Liver (tissue), 10 donors: ENCODE measurements at places on chromosomes 7 and 10.

GRCh38 chr7:69839782-69840181 lies 241.5 kb downstream of the AUTS2 start:
- H3K27ac ChIP-seq = no peak overlapping the region
- no peaks in the 10 kb centered on the region for H3K36me3 ChIP-seq
- no peaks in the 10 kb centered on the region for H3K27me3 ChIP-seq
- no peak overlapping the region for H3K4me3 ChIP-seq
- H3K4me1 ChIP-seq = no peaks in the 10 kb centered on the region

- no peak overlapping the region for H3K27ac ChIP-seq
- no peaks in the 10 kb centered on the region for H3K36me3 ChIP-seq
Observed at GRCh38 chr7:38171623-38172391, 6.2 kb upstream of the STARD3NL start.

GRCh38 chr7:47796347-47796746 lies 151.9 kb downstream of the PKD1L1 start:
- no peak overlapping the region for H3K4me3 ChIP-seq
- no peaks in the 10 kb centered on the region for H3K4me1 ChIP-seq
- no peaks in the 10 kb centered on the region for H3K27me3 ChIP-seq
- H3K36me3 ChIP-seq = no peaks in the 10 kb centered on the region
- no peak overlapping the region for H3K27ac ChIP-seq
- DNase-seq = no peak

DNA sequence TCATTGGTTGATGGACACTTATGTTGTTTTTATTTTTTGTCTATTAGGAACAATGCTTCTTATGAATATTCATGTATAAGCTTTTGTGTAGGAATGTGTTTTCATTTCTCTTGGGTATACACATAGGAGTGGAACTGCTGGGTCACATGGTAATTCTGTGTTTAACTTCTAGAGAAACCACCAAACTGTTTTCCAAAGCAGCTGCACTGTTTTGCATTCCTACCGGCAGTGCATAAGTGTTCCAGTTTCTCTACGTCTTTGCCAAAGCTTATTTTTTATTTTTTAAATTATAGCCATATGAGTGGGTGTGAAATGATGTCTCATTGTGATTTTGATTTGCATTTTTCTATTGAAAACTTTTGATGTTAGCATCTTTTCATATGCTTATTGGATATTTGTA lies 51.3 kb downstream of the ADK start:
- no peaks in the 10 kb centered on the region for H3K4me1 ChIP-seq
- H3K27me3 ChIP-seq = no peaks in the 10 kb centered on the region
- DNase-seq = no peak
- no peak overlapping the region for H3K27ac ChIP-seq
- H3K36me3 ChIP-seq = peaks cover 4% of the 10 kb centered on the region
- H3K4me3 ChIP-seq = no peak overlapping the region

- peak within 1 kb of the TSS; percentile 92 for H3K27ac ChIP-seq
- H3K36me3 ChIP-seq = no peaks in the 10 kb centered on the region
- peaks cover 34% of the 10 kb centered on the region for H3K4me1 ChIP-seq
- no peaks in the 10 kb centered on the region for H3K27me3 ChIP-seq
- peak; percentile 99 for DNase-seq
Observed at GRCh38 chr10:79445161-79445976, at the start of gene ZCCHC24. Gene ZCCHC24 (minus strand): TSS chr10:79445624. CDS start chr10:79445440, 184 bp downstream.

DNA sequence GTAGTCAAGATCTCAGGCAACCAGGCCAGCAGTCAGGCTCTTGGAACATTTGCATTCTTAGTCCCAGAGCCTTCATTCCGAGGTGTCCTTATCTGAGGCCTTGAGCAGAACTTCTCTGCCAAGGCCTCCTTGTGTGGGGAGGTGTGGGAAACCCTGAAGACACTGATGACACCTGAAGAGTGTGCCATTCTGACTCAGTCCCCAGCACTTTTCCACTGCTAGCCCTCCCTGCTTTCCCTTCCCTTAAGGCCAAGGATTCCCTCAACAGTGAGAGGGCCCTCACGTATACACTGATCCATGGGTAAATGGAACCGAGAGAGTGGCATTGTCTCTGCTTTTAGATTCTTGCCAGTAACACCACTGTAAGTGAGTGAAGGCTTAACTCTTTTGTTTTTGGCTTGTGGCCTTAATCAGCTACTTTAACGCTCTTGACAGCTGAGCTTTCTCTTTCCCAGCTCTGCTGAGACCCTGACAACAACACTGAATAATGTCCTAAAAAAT lies 30.3 kb downstream of the TRDMT1 start:
- H3K27ac ChIP-seq = no peak overlapping the region
- DNase-seq = no peak
- no peaks in the 10 kb centered on the region for H3K36me3 ChIP-seq

- no peaks in the 10 kb centered on the region for H3K27me3 ChIP-seq
- peak overlapping the region; percentile 94 for H3K27ac ChIP-seq
Observed at GRCh38 chr10:97683556-97684367, 3.3 kb downstream of the AVPI1 start.

GRCh38 chr10:122492999-122493481 lies 31.7 kb downstream of the HTRA1 start:
- peaks cover 4% of the 10 kb centered on the region for H3K36me3 ChIP-seq
- H3K4me3 ChIP-seq = no peak overlapping the region
- DNase-seq = no peak
- H3K27me3 ChIP-seq = no peaks in the 10 kb centered on the region

- H3K4me1 ChIP-seq = peaks cover 48% of the 10 kb centered on the region
- H3K4me3 ChIP-seq = no peak overlapping the region
- H3K27ac ChIP-seq = peak overlapping the region; percentile 81
- DNase-seq = no peak
Observed at GRCh38 chr7:151088856-151089699, 2.8 kb downstream of the AGAP3 start.

DNA sequence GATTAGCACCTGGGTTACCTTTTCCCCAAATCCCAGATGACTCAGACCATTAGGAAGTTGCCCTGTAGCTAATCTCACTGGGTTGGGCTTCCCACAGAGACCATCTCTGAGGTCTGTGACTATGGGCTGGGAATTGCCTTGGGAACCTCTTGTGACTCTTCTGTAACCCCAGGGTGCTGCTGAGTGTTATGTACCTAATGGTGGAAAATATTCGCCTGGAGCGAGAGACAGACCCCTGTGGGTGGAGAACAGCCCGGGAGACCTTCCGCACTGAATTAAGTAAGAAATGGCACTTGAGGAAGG lies 20.0 kb downstream of the STRIP2 start:
- H3K27ac ChIP-seq = no peak overlapping the region
- H3K36me3 ChIP-seq = no peaks in the 10 kb centered on the region
- no peak for DNase-seq
- H3K27me3 ChIP-seq = no peaks in the 10 kb centered on the region
- H3K4me3 ChIP-seq = no peak overlapping the region

- H3K4me3 ChIP-seq = no peak overlapping the region
- no peak for DNase-seq
- H3K27me3 ChIP-seq = no peaks in the 10 kb centered on the region
Observed at GRCh38 chr7:97873606-97874005, 1.4 kb upstream of the ASNS start.

GRCh38 chr7:42226354-42226941 lies 10.6 kb downstream of the GLI3 start:
- H3K4me1 ChIP-seq = peaks cover 4% of the 10 kb centered on the region
- peaks cover 20% of the 10 kb centered on the region for H3K27me3 ChIP-seq
- H3K27ac ChIP-seq = no peak overlapping the region
- no peak for DNase-seq
- no peak overlapping the region for H3K4me3 ChIP-seq

DNA sequence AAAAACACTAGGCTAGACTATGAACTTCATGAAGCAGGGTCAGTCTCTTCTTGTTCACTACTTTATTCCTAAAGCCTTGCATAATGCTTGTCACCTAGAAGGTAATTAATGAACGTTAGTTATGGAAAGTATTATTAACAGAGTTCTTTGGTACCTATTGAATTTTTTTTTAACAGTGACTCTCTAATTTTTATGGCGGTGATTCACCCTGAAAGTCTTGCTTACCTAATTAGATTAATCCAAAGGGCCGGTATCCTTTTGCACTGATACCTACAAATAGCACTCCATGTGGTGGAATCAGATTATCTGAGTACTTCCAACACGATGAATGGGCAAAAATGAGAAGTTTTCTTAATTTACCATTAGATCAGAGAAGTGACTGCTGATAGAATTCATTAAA lies 31.7 kb downstream of the STAM start:
- H3K4me1 ChIP-seq = no peaks in the 10 kb centered on the region
- no peak overlapping the region for H3K27ac ChIP-seq
- H3K36me3 ChIP-seq = no peaks in the 10 kb centered on the region
- no peaks in the 10 kb centered on the region for H3K27me3 ChIP-seq
- no peak overlapping the region for H3K4me3 ChIP-seq
- DNase-seq = no peak

DNA sequence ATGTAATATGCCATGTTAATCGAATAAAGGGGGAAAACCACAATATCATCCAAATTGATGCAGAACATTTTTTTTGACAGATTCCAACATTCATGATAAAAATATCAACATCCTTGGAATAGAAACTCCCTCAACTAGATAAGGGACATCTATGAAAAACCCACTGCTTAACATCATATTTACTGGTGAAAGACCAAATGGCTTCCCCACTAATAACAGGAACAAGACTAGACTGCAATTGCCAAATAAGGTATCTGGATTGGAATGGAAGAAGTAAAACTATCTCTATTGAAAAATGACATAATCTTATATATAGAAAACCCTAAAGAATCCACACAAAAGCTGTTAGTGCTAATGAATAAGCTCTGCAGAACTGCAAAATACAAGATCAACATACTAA lies 27.8 kb downstream of the SMURF1 start:
- no peaks in the 10 kb centered on the region for H3K27me3 ChIP-seq
- H3K4me3 ChIP-seq = no peak overlapping the region
- H3K27ac ChIP-seq = no peak overlapping the region
- no peak for DNase-seq

GRCh38 chr7:89837515-89837914 lies 316.8 kb upstream of the STEAP1 start:
- no peaks in the 10 kb centered on the region for H3K27me3 ChIP-seq
- H3K4me3 ChIP-seq = no peak overlapping the region
- H3K36me3 ChIP-seq = no peaks in the 10 kb centered on the region
- H3K4me1 ChIP-seq = no peaks in the 10 kb centered on the region

DNA sequence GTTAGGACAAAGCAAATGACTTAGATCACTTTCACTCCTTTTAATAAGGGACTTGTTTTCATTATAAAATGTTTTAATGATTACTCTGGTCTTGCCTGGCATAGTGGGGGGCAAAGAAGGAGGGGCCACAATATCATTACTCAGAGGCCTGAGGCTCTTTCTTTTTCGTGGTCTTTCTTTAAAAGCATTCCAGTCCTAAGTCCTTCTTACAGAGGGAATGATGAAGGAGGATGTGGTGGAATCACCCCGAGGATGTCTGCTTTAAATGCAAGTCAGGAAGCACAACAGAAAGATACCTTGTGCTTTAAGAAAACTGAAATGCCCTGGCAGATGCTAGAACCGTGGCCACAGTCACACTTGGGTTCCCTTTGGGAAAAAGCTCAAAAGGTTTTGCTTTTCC lies 379.1 kb downstream of the INHBA start:
- no peaks in the 10 kb centered on the region for H3K36me3 ChIP-seq
- no peaks in the 10 kb centered on the region for H3K4me1 ChIP-seq
- H3K27me3 ChIP-seq = no peaks in the 10 kb centered on the region
- DNase-seq = no peak

DNA sequence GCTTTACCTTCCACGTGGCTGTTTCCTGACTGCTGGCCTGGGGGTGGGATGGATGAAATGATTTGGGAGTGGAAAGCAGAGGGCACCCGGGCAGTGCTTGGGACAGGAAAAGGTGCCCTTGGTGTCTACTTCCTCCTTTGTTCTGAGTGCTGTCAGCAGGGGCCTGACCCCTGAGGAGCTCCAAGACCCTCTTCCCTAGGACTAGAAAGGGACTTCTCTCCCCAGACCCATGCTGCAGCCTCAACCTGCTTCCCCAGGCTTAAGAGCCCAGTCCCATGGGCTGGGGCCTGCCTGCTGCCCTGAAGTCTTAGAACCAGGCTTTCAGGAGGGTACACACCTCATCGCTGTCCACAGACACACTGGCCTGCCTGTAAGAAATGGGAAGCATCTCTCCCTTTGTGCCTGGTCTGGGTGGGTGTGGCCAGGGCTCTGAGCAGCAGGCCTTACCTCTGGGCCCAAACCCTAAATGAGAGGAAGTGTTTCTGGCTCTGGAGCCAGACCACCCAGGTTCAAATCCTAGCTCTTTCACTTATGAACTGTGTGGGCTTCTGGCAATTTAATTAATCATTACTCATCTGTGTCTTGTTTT lies 12.9 kb downstream of the CDH23 start:
- no peak overlapping the region for H3K4me3 ChIP-seq

GRCh38 chr7:67021260-67021659 lies 24.6 kb downstream of the TYW1 start:
- H3K27ac ChIP-seq = no peak overlapping the region
- peaks cover 30% of the 10 kb centered on the region for H3K36me3 ChIP-seq
- no peaks in the 10 kb centered on the region for H3K27me3 ChIP-seq

DNA sequence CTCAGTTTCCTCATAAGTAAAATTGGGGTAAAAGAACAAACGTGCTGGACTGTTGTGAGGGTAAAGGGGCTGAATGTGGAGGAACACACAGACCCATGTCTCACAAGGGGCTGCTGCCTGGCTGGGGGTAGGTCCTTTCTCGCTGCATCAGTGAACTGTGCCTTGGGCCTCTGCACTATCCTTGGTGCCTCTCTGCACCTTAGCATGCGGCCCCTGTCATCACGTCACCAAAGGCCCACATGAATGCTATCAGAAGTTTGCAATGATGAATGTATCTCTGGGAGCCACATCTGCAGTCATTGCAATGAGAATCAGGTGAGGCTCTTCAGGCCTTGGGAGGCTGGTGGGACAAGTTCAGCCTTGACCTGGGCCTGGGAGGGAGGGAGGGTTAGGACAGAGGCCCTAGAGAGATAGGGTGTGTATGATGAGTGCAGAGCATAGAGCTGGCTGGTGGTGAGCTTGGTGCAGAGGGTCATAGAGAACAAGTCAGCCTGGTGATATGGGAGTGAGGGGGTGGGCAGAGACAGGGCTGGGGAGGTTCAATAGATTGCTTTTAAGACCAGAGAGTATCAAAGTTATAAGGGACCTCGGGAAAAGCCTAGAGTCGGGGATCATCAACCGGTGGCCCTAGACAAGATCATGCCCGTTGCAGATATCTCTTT lies 308.4 kb downstream of the RPS24 start:
- H3K27ac ChIP-seq = no peak overlapping the region
- H3K4me1 ChIP-seq = no peaks in the 10 kb centered on the region

DNA sequence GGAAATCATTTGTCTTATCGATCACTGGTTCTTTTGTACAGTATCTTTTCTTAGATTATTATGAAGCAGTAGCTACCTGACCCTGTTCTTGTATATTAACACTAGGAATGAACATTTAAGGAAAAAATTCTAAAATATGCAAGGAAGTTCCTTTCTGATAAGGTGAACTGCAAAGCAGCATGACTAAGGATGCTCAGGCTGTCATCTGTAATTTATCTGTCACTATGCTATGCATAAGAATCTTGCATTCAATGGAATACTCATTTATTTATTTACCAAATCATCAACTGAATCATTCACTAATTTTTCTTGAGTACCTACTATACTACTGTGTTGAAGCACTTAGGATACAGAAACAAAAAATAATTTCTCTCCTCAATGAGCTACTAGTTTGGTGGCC lies 5.8 kb downstream of the GSDME start:
- no peak overlapping the region for H3K27ac ChIP-seq
- no peak overlapping the region for H3K4me3 ChIP-seq
- H3K36me3 ChIP-seq = no peaks in the 10 kb centered on the region
- H3K27me3 ChIP-seq = no peaks in the 10 kb centered on the region
- no peaks in the 10 kb centered on the region for H3K4me1 ChIP-seq
